ENCODE measurements at places on chromosomes 1 and 21. TPM values are rescaled to one million over a fixed set of nuclear protein-coding genes. Genes with fewer than 3 reads are reported as not detected.
A peak's percentile ranks its signal among the peaks of the same experiment; 100 is the strongest.

- DNase-seq, result no peak
Observed at GRCh38 chr1:8312235-8313218, 5.4 kb upstream of the SLC45A1 start.

DNA sequence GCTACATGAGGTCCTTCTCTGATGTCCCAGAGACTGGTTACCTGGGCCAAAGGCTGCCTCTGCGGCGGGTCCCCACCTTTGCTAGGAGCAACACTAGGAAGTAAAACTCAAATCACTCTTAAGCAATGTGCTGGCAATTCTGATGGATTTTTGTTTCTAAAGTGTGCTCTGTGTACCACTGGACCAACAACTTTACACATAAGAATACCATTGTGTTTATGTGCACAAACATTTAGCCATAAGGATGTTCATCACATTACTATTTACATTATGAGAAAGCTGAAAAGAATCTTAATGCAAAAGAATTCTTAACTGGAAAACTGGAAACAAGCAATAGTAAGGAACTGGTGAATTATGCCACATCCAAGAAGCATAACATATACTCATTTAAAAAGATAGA lies 38.6 kb downstream of the SSBP3 start:
- no peak for DNase-seq

GRCh38 chr1:89198491-89199072 lies at the start of gene GBP4:
Gene GBP4 (minus strand): TSS chr1:89198942. CDS start chr1:89198834, 108 bp downstream.
- DNase-seq, result peak; percentile 11

DNA sequence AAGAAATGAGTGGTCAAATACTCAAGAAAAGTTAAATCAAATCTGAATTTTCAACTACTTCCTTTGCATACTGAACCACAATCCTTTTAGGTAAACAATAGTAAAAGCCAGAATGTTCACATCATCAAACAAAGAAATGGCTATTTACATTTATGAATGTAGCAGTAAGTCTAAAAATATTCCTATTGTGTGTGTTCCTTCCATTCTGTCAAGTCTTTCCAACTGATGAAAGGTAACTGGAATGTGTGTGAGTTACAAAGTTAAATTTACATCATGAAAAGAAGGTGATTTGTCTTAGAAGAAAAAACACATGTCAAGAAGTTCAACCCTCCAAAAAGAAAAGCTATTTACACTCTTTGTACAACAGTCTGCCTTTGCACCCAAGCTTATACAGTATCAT lies 203.1 kb downstream of the SIPA1L2 start:
- no peak for DNase-seq

The MYBPH gene
- total RNA-seq, result not detected
